Activated CD4-positive, alpha-beta T cell treated with anti-CD3 and anti-CD28 coated beads for 36 hours (primary cell): ENCODE measurements at places on chromosomes 6 and 20. TPM values are rescaled to one million over a fixed set of nuclear protein-coding genes. Genes with fewer than 3 reads are reported as not detected.
A peak's percentile ranks its signal among the peaks of the same experiment; 100 is the strongest.

GRCh38 chr20:47231382-47232039, 125.0 kb downstream of the ZMYND8 start:
- no peaks in the 10 kb centered on the region for H3K27me3 ChIP-seq
- H3K27ac ChIP-seq = peak overlapping the region; percentile 1

- no peaks in the 10 kb centered on the region for H3K27me3 ChIP-seq
- H3K4me3 ChIP-seq = no peak overlapping the region
- peaks cover 19% of the 10 kb centered on the region for H3K4me1 ChIP-seq
- DNase-seq = no peak
- H3K27ac ChIP-seq = no peak overlapping the region
These were observed 87.7 kb downstream of the TRMT6 start for GRCh38 chr20:5862703-5863039.

DNA sequence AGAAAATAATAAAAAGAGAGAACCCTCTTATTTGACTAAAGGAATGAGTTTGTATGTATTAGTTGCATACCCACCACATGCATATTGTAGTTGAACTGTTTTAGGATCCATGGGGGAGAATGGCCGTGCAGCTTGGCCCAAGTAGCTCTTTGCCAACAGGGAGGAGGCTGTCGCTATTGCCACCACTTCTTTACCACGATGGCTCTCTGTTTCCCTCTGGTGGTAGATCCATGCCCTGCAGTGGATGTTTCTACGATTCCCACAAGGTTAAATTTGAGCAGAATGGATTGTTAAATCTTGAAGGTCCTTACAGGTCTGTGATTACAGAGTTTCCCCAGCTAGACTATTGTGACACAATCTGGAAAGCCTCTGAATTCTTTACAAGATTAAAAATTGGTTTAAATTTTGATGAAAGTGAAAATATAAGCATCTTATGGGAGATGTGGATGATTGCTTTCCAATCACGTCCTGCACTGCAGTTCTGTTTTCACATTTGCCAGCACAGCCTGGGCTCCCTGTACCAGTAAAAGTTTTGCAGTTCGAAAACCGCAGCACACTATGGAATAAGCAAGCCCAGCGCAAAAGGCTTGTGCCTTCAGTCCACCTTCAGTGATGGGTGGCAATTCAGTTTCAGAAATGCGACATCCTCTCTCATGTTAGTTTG, 34.4 kb upstream of the FNDC1 start:
- H3K4me3 ChIP-seq = no peak overlapping the region
- H3K27ac ChIP-seq = no peak overlapping the region
- DNase-seq = peak; percentile 85
- H3K4me1 ChIP-seq = no peaks in the 10 kb centered on the region
- H3K36me3 ChIP-seq = no peaks in the 10 kb centered on the region

DNA sequence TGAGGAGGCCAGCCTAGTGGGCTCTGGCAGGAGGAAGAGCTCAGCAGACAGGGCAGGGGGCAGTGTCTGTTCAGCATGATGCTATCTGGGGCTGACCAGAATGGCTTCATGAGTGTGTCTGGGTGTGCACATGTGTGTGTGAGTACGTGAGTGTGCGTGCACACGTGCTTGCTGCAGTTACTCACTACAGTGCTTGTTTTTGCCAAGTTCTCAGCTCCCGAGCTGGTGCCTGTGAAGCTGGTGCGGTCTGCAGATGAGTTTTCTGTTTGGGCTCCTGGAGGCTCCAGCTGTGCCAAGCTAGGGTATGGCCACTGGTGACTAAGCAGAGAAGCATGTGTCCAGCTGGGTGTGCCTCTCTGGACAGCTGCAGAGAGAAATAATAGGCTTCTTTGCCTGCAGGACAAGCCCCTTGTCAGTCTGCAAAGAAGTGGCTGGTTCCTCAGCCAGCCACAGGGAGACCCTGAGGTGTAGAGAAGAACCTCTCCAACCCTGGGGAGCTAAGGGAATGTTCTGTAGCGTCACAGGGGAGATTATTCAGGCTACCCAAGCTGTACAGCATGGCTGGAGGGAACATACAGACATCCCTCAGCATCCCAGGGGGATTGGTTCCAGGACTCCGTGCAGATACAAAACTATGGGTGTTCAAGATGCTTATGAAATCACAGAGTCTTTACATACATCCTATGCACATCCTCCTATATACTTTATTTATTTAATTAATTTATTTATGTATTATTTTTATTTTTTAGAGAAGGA, 40.2 kb upstream of the FAM50B start:
- H3K4me1 ChIP-seq = peaks cover 7% of the 10 kb centered on the region
- peaks cover 3% of the 10 kb centered on the region for H3K27me3 ChIP-seq
- H3K36me3 ChIP-seq = no peaks in the 10 kb centered on the region
- H3K27ac ChIP-seq = no peak overlapping the region
- no peak overlapping the region for H3K4me3 ChIP-seq
- no peak for DNase-seq

The PTCRA gene
- total RNA-seq = not detected

DNA sequence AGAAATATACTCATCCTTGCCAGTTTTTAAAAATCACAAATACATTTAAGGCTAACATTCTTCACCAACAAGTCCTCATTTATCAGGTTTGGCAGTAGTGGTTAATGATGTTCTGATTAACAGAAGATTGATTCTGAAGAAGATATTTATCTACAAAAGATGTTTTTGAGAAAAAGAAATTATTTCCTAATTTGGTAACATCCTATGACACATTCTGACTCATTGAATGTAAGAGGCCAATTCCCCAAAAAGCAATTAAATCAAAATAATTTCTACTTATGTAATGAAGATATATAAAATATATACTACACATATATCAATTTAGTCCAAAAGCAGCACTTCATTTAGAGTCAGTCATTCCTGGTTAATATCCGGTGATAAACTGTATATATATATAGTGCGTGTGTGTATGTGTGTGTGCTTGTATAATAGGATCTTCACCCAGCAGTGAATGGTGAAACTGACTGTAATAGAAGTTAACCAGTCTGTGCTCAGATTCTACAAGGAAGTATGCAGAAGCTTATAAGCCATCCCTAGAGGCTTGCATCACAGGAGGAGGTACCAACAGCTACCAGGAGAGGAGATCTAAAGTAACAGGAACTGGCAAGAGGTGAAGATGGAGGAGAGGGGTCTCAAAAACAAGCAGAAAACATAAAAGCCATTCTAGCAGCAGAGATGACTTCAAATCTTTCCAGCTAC, 82.9 kb upstream of the MARCKS start:
- no peaks in the 10 kb centered on the region for H3K36me3 ChIP-seq
- H3K27me3 ChIP-seq = no peaks in the 10 kb centered on the region
- H3K4me1 ChIP-seq = no peaks in the 10 kb centered on the region
- DNase-seq = no peak
- H3K4me3 ChIP-seq = no peak overlapping the region

DNA sequence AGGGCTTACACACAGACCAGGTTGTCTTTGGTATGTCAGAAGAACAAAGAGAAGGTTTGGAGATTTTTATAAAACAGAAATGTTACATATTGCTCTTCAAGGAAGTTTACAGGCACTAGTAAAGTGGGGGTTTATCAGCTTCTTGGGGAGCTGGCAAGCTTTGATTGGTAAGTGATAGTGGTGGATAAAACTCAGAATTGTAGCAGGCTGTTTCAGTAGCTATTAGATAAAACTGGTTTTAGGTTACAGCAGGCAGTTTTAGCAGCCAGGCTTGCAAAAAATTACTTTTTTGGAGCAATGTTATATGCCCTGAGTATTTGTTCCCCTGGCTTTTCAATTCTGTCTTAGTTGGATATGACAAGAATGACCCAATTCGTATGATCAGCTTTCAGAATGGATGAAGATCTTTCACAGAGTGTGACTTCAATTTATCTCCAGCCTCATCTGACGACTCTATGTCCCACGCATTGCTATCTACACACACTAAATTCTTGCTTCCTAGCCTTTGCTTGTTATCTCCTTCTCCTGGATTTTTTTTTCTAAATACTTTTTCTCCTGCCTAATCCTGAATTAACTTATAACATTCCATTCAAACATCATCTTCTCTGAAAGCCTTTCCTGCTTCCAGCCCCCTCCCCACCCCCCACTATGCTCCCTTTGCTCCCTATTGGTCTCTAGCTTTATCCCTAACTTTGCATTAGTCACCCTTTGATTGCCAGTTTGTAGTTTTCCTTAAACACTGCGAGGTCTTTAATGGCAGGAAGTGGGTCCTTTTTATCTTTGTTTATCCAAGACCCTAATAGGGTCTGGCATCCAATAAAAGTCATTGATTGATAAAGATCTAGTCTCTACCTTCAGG, 1.0 kb upstream of the TOMM34 start:
- H3K27ac ChIP-seq = peak overlapping the region; percentile 99
- H3K4me3 ChIP-seq = peak overlapping the region; percentile 94
- H3K27me3 ChIP-seq = no peaks in the 10 kb centered on the region
- no peak for DNase-seq
- H3K4me1 ChIP-seq = peaks cover 66% of the 10 kb centered on the region

- H3K27me3 ChIP-seq = no peaks in the 10 kb centered on the region
- no peaks in the 10 kb centered on the region for H3K4me1 ChIP-seq
- no peaks in the 10 kb centered on the region for H3K36me3 ChIP-seq
- no peak overlapping the region for H3K4me3 ChIP-seq
- no peak overlapping the region for H3K27ac ChIP-seq
- DNase-seq = no peak
These were observed 284.3 kb upstream of the KHDRBS2 start for GRCh38 chr6:62570372-62570771.

DNA sequence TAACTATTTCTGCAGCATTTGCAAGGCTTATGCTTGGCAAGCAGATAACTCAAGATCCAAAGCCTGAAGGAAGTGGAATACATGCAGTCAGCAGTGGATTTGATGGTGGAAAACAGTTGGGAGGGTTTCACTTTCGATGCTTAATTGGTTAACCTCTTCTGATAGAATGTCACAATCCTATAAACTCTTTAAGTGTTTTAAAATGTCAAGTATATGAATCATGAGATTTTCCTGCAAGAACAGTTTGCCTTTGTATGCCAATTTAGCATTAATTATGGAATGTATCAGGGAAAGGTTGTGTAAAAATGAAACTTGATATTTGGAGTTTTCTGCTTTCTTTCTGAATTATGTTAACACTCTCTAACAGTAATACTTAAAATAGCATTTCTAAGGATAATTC, 36.6 kb downstream of the NKX2-4 start:
- H3K4me1 ChIP-seq = peaks cover 15% of the 10 kb centered on the region
- peaks cover 49% of the 10 kb centered on the region for H3K36me3 ChIP-seq
- H3K27ac ChIP-seq = no peak overlapping the region
- no peaks in the 10 kb centered on the region for H3K27me3 ChIP-seq
- no peak overlapping the region for H3K4me3 ChIP-seq
- DNase-seq = no peak

DNA sequence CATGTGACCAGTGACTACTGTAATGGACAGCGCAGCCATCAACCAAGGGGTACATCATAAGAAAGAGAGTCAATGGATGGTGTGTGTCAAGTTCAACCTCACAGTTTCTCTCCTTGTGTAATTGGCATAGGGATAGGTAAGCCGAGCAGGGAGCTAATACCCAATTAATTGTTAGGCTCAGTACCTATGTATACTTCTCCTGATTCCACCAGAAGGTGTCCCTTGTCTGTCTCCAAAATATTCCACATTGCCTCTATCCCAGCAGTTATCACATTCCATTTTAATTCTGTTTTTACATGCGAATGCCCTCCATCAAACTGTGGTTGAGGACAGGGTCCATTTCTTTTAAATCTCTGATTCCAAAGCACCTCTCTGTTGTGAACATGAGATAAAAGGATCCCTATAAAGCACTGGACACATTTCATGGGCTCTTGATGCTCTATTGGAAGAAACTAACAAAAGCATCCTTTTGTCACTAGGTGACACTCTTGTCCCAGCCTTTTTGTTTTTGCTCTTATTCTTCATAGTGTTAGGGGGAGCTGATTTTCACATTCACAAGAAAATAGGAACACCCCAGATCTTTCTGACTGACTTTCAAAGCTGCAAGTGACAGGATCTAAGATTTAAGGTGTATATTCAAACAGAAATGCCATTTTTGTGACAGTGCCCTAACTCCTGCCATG, 38.9 kb downstream of the FBXO9 start:
- no peaks in the 10 kb centered on the region for H3K27me3 ChIP-seq
- no peak overlapping the region for H3K27ac ChIP-seq
- H3K36me3 ChIP-seq = peaks cover 11% of the 10 kb centered on the region
- no peak for DNase-seq
- no peaks in the 10 kb centered on the region for H3K4me1 ChIP-seq

DNA sequence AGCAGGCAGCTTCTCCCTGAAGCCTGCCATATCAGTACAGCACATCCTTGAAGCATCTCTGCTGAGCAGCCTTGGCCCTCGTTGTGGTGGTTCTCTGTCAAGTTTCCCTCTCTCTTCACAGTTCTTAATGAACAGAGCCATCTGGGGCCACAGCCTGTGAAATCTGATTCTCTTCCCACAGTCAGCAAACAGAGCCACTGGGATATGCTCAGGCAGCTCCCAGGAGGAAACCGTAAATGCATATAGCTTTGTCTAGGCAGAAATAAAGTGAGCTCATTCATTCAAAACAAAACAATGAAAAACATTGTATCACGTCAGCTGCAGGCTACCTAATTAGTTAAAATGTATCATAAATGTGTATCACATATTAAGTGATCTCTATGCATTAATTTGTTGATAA, 80.3 kb downstream of the TBC1D7 start:
- peaks cover 2% of the 10 kb centered on the region for H3K27me3 ChIP-seq
- no peaks in the 10 kb centered on the region for H3K4me1 ChIP-seq
- H3K27ac ChIP-seq = no peak overlapping the region
- DNase-seq = no peak

The LY6G6C gene
- total RNA-seq = not detected

DNA sequence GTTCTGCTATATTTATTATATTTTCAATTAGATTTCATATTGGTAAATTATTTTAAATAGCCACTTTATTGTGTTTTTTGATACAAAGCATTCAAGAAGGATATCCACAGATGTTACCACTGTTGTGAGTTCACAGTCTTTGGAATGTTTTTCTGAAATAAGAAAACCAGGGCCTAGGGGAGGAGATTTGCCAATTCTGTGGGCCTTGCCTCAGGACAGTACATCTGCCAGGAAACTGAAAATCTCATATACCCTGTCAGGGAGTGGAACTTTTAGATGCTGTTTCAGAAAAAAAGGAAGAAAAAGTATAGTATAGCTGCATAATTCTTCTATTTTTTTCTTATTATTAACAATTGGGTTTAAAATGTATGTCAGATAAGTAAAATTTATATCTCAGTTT, 995.9 kb upstream of the ADGRB3 start:
- no peaks in the 10 kb centered on the region for H3K4me1 ChIP-seq
- no peak overlapping the region for H3K27ac ChIP-seq
- DNase-seq = no peak
- H3K27me3 ChIP-seq = no peaks in the 10 kb centered on the region
- H3K4me3 ChIP-seq = no peak overlapping the region

DNA sequence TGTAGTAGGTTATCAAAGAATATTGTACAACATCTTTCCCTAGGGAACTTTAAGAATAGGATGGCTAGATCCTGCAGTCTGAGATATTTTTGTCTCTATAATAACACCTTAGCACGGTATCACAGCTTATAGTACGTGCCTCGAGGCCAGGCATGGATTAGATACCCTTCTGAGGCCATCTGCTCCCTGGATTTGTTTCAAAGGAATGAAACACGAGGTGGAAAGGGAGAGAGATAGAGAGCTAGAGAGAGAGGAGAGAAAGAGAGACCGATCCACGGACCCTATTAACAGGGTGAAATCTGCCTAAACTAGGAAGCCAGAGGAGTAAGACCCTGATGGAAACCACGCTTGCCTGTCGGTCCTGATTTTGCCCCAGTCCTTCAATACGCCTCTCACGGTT, 92.5 kb downstream of the CD83 start:
- H3K4me3 ChIP-seq = peak overlapping the region; percentile 64
- peak overlapping the region; percentile 62 for H3K27ac ChIP-seq
- peaks cover 35% of the 10 kb centered on the region for H3K4me1 ChIP-seq
- DNase-seq = no peak
- H3K36me3 ChIP-seq = no peaks in the 10 kb centered on the region
